Activated CD4-positive, alpha-beta T cell treated with anti-CD3 and anti-CD28 coated beads, Interleukin-2, amount 10 ng/mL, durations not matched to agents 7 days and 5 days (primary cell): ENCODE measurements at places on chromosomes 3 and 15. TPM values are rescaled to one million over a fixed set of nuclear protein-coding genes. Genes with fewer than 3 reads are reported as not detected.

Gene COLQ
- 3.3 TPM for total RNA-seq

Gene PAK6
- total RNA-seq: 0.35 TPM

Gene GOLGA8M
- total RNA-seq: 1.7 TPM

Gene RTP4
- 18.9 TPM for total RNA-seq

Gene TTLL13
- 0.87 TPM for total RNA-seq

Gene IGSF11
- 1.2 TPM for total RNA-seq

Gene TEX55
- total RNA-seq: not detected

Gene KLHL6
- total RNA-seq: 41.2 TPM

Gene FGF12
- total RNA-seq: not detected

Gene RAB6B
- not detected for total RNA-seq
